ENCODE measurements at places on chromosomes 13 and 19.

DNA sequence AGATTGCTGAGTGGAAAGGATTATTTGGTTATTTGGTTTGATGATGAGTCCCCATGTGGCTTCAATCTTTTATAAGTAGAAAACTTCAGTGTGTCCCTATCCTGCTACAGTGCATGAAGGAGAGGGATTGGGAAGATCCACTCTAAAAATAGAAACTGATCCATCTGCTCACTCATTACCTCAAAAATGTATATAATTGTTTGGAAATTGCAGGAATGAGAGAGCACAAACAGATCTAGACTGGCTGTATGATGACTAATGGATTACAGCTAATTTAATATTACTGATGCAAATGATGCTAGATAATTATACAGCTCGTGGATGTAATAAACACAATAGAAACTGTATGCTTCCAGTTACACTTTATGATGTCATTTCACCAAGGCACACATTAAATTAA lies 625.3 kb upstream of the PRR20A start:
- H3K4me3 ChIP-seq: no peak overlapping the region
- no peak overlapping the region for H3K27ac ChIP-seq
- DNase-seq: no peak
- no peaks in the 10 kb centered on the region for H3K4me1 ChIP-seq
- H3K27me3 ChIP-seq: no peaks in the 10 kb centered on the region

- H3K27ac ChIP-seq: peak overlapping the region; percentile 81
- no peaks in the 10 kb centered on the region for H3K27me3 ChIP-seq
- H3K4me3 ChIP-seq: peak overlapping the region; percentile 19
- DNase-seq: peak; percentile 89
- peaks cover 61% of the 10 kb centered on the region for H3K36me3 ChIP-seq
- peaks cover 61% of the 10 kb centered on the region for H3K4me1 ChIP-seq
Observed at GRCh38 chr19:42113641-42114348, 18.5 kb downstream of the POU2F2 start.

- H3K27ac ChIP-seq: no peak overlapping the region
- no peaks in the 10 kb centered on the region for H3K4me1 ChIP-seq
- no peaks in the 10 kb centered on the region for H3K36me3 ChIP-seq
Observed at GRCh38 chr13:59442944-59443486, 720.7 kb downstream of the DIAPH3 start.

DNA sequence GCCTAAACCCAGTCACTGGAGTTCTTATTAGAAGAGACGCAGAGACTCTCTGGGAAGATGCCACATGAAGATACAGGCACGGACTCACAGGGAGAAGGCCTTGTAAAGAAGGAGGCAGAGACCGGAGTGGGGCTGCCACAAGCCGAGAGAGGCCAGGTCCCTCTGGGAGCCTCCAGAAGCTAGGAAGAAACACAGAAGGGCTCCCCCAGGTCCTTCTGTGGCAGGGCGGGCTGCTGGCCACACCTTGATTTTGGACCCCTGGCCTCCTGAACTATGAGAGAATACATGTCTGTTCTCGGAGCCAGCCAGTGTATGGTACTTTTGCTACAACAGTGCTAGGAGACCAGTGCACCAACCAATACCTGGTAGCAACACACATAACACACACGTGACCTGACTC lies 140.1 kb upstream of the SPACA7 start:
- H3K4me3 ChIP-seq: no peak overlapping the region
- no peak overlapping the region for H3K27ac ChIP-seq
- no peaks in the 10 kb centered on the region for H3K27me3 ChIP-seq
- DNase-seq: no peak

GRCh38 chr13:79413521-79413920 lies 7.5 kb upstream of the RBM26 start:
- no peaks in the 10 kb centered on the region for H3K27me3 ChIP-seq
- no peaks in the 10 kb centered on the region for H3K4me1 ChIP-seq
- DNase-seq: no peak
- no peak overlapping the region for H3K27ac ChIP-seq
- H3K4me3 ChIP-seq: no peak overlapping the region

- no peaks in the 10 kb centered on the region for H3K27me3 ChIP-seq
- peak; percentile 81 for DNase-seq
- H3K27ac ChIP-seq: peak overlapping the region; percentile 98
- H3K4me1 ChIP-seq: peaks cover 35% of the 10 kb centered on the region
- H3K4me3 ChIP-seq: peak overlapping the region; percentile 85
Observed at GRCh38 chr19:47275791-47276461, 1.2 kb downstream of the INAFM1 start.

DNA sequence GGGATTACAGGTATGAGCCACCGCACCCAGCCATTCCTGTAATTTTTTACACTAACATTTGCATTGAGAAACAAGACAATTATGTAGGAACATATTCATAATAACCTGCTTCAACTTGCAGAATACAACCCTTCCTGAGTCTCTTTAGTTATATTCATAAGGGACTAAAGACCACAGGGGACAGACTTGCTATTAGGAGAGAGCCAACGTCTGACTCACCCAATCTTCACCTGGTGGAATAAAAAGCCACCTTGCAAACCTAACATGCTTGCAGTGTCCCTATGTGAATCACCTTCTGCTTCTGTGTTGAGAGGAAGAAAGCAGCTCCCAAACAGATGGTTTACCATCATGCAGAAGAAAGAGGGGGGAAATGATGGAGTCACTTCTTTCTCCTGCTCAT lies 456.1 kb downstream of the PCDH9 start:
- H3K36me3 ChIP-seq: no peaks in the 10 kb centered on the region
- no peak overlapping the region for H3K4me3 ChIP-seq
- no peaks in the 10 kb centered on the region for H3K4me1 ChIP-seq

DNA sequence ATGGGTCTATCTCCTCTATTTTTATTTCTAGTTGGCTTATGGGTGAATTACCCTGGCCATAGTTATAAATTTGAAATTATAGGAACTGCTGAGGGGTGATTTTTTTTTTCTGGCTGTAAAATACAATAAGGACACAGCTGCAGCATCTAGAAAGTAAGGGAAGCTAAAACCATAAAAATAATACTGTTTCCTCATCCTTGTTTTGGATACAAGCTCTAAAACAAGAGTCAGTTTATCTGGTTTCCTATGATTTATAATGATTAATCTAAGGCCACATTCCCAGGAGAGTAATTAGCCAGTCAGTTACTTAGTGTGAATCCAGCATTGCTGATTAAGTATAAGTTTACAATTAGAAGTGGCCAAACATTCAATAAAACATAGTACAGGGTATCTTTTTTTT lies 219.1 kb upstream of the NBEA start:
- H3K36me3 ChIP-seq: no peaks in the 10 kb centered on the region
- H3K27me3 ChIP-seq: no peaks in the 10 kb centered on the region
- no peaks in the 10 kb centered on the region for H3K4me1 ChIP-seq
- no peak overlapping the region for H3K27ac ChIP-seq
- no peak for DNase-seq

DNA sequence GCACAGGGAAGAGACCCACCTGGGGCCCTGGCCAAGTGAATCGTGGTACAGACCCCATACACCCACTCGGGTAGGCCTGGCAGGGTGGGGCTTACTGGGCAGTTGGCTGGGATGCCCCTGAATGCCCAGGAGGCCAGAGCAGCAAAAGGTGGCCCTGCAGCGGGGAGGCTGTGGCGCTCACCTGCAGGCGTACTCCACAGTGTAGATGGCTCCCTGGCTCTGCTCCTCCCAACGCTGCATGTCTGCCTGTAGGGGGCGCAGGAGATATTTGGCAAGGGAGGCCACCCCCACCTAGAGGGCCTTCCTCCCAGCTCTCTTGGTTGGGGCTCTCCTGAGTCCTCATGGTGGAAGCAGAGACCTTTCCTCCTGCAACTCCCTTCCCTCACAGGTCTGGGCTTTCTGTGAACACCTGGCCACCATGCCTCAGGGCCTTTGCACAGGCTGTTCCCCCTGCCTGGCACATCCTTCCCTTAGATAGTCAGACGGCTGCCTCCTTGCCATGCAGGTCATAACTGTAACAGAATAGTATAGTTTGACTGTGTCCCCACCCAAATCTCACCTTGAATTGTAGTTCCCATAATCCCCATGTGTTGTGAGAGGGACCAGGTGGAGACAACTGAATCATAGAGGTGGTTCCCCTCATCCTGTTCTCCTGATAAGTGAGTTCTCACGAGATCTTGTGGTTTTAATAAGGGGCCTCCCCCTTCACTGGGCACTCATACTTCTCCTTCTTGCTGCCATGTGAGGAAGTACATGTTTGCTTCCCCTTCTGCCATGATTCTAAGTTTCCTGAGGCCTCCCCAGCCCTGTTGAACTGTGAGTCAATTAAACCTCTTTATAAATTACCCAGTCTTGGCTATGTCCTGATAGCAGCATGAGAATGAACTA lies 5.9 kb downstream of the BORCS8 start:
- peaks cover 15% of the 10 kb centered on the region for H3K4me1 ChIP-seq
- H3K4me3 ChIP-seq: peak overlapping the region; percentile 44
- H3K27ac ChIP-seq: peak overlapping the region; percentile 72
- H3K36me3 ChIP-seq: peaks cover 31% of the 10 kb centered on the region
- H3K27me3 ChIP-seq: no peaks in the 10 kb centered on the region

GRCh38 chr13:45940061-45940460 lies 88.5 kb upstream of the SIAH3 start:
- DNase-seq: no peak
- H3K27me3 ChIP-seq: no peaks in the 10 kb centered on the region
- no peak overlapping the region for H3K4me3 ChIP-seq
- no peak overlapping the region for H3K27ac ChIP-seq
- H3K36me3 ChIP-seq: no peaks in the 10 kb centered on the region

- H3K27ac ChIP-seq: peak overlapping the region; percentile 98
- H3K4me1 ChIP-seq: peaks cover 46% of the 10 kb centered on the region
- peak; percentile 96 for DNase-seq
- H3K4me3 ChIP-seq: peak overlapping the region; percentile 96
- H3K36me3 ChIP-seq: peaks cover 22% of the 10 kb centered on the region
Observed at GRCh38 chr19:39405958-39406655, 540 bp upstream of the ZFP36 start.

DNA sequence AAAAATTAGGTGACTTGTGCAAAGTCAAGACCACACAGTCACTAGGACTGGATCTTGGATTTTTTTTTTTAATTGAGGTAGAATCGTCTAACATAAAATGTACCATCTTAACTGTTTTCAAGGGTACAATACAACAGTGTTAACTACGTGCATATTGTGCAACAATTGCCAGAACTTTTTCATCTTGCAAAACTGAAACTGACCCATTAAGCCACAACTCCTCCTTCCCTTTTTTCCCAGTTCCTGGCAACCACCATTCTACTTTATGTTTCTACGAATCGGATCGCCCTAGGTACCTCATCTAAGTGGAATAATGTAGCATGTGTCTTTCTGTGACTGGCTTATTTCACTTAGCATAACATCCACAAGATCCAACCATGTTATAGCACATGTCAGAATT lies 37.5 kb upstream of the POMP start:
- peaks cover 6% of the 10 kb centered on the region for H3K27me3 ChIP-seq
- peaks cover 39% of the 10 kb centered on the region for H3K4me1 ChIP-seq
- H3K4me3 ChIP-seq: no peak overlapping the region
- DNase-seq: no peak
- H3K27ac ChIP-seq: peak overlapping the region; percentile 64

DNA sequence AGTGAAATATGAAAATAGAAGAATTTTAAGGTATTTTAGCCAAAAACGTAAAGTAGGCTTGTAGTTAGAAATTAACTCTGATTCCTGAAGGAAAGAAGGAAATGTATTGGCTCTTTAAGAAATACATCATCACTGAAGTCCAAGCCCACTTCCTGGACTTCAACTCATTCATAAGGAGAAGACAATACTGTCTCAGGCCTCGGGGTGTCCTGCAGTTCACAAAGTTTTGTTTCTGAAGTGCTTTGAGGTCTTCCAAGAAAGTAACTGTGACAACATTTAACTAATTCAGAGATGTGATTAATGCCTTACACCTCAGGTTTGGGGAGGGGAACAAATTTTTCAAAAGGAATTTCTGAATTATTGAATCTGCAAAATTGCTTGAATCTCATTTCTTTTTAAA lies 65.8 kb upstream of the STARD13 start:
- H3K27ac ChIP-seq: no peak overlapping the region
- H3K27me3 ChIP-seq: peaks cover 17% of the 10 kb centered on the region
- H3K36me3 ChIP-seq: no peaks in the 10 kb centered on the region
- DNase-seq: no peak

GRCh38 chr19:1880611-1881392 lies 4.5 kb downstream of the ABHD17A start:
- no peak overlapping the region for H3K27ac ChIP-seq
- peaks cover 59% of the 10 kb centered on the region for H3K4me1 ChIP-seq
- peak overlapping the region; percentile 88 for H3K4me3 ChIP-seq
- no peak for DNase-seq

GRCh38 chr19:7534531-7535046 lies 928 bp upstream of the PNPLA6 start:
- H3K36me3 ChIP-seq: peaks cover 32% of the 10 kb centered on the region
- peaks cover 36% of the 10 kb centered on the region for H3K4me1 ChIP-seq
- peak overlapping the region; percentile 84 for H3K27ac ChIP-seq
- no peaks in the 10 kb centered on the region for H3K27me3 ChIP-seq

DNA sequence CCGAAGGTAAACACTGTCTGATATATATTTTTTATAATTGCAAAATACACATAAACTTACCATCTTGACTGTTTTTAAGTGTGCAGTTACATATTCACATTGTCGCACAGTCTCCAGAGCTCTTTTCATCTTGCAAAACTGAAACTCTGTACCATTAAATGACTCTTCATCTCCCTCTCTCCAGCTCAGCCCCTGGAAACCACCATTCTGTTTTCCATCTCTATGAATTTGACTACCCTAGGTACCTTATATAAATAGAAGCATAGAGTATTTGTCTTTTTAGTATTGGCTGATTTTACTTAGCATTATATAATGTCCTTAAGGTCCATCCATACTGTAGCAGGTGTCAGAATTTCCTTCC lies 45.8 kb downstream of the LRCH1 start:
- no peaks in the 10 kb centered on the region for H3K27me3 ChIP-seq
- no peak overlapping the region for H3K4me3 ChIP-seq
- no peaks in the 10 kb centered on the region for H3K36me3 ChIP-seq
- DNase-seq: no peak

DNA sequence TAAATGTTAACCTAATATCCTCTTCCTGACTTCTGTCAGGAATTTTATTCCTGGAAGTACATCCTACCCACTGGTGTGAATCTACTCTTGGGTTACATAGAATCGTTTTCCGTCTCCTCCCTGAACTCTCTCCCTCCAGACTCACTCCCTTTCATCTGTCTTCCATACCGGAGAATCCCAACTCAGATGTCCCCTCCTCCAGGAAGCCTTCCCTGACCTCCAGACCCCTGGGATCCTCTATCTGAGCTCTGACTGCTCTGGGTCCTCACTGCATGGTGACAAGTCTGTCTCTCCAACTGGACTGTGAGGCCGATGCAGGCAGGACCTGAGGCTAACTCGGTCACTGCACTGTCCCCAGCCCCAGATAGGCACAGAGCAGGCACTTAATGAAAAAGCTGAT lies 24.6 kb downstream of the OPA3 start:
- DNase-seq: no peak
- H3K4me3 ChIP-seq: no peak overlapping the region
- no peaks in the 10 kb centered on the region for H3K36me3 ChIP-seq
- no peak overlapping the region for H3K27ac ChIP-seq
- H3K27me3 ChIP-seq: no peaks in the 10 kb centered on the region

DNA sequence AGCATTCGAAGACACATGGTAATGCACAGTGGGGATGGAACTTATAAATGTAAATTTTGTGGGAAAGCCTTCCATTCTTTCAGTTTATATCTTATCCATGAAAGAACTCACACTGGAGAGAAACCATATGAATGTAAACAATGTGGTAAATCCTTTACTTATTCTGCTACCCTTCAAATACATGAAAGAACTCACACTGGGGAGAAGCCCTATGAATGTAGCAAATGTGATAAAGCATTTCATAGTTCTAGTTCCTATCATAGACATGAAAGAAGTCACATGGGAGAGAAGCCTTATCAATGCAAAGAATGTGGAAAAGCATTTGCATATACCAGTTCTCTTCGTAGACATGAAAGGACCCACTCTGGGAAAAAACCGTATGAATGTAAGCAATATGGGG lies 16.2 kb upstream of the ZNF763 start:
- H3K27me3 ChIP-seq: no peaks in the 10 kb centered on the region
- no peak for DNase-seq
- no peaks in the 10 kb centered on the region for H3K4me1 ChIP-seq
- peaks cover 38% of the 10 kb centered on the region for H3K36me3 ChIP-seq
- H3K27ac ChIP-seq: no peak overlapping the region
